ENCODE measurements at places on chromosomes 3 and 15.

GRCh38 chr15:27057904-27058645 lies 87.1 kb downstream of the GABRG3 start:
- no peak for DNase-seq

GRCh38 chr3:74106925-74107324 lies 482.2 kb upstream of the PDZRN3 start:
- no peak for DNase-seq

DNA sequence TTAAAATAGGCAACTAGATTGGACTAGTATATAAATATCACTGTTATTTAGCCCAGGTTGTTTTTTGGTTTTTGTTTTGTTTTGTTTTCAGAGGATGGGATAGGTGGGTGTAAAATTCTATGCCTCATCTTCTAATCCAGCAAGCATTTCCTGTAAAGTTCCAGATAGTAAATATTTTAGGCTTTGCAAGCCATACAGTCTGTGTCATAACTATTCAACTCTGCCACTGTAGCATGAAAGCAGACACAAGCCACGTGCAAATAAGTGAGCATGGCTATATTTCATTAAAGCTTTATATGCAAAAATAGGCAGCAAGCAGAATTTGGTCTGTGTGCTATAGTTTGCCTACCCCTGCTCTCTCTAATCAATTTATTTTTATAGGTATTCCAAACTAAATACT lies 657.3 kb upstream of the TGFBR2 start:
- DNase-seq = no peak

DNA sequence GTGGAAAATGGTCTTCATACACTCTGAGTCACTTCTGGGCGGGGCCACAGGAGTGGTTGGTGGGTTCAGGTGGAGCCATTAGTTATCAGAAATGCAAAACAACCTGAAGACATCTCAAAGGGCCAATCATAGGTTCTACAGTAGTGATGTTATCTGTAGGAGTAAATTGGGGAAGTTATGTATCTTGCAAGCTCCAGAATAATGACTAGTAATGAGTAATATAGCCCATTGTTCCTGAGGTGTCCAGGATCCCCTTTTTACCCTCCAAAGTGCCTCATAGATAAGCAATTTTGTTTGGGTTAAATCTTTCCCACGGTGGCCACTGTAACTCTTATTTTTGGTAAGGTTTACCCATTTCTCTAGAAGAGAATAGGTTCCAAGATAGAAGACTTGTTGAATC lies 91.7 kb downstream of the PIK3R4 start:
- no peak for DNase-seq

- no peak for DNase-seq
Measured at GRCh38 chr3:190099099-190099498, 21.6 kb downstream of the P3H2 start.

- DNase-seq = no peak
Measured at GRCh38 chr15:58232281-58233065, 94.3 kb downstream of the AQP9 start.

GRCh38 chr3:98765721-98766120 lies 2.6 kb downstream of the ST3GAL6 start:
- no peak for DNase-seq

- peak; percentile 74 for DNase-seq
Measured at GRCh38 chr3:128170866-128171516, 17.7 kb downstream of the EEFSEC start.

GRCh38 chr15:57541805-57542504 lies 49.7 kb upstream of the MYZAP start:
- peak; percentile 76 for DNase-seq

DNA sequence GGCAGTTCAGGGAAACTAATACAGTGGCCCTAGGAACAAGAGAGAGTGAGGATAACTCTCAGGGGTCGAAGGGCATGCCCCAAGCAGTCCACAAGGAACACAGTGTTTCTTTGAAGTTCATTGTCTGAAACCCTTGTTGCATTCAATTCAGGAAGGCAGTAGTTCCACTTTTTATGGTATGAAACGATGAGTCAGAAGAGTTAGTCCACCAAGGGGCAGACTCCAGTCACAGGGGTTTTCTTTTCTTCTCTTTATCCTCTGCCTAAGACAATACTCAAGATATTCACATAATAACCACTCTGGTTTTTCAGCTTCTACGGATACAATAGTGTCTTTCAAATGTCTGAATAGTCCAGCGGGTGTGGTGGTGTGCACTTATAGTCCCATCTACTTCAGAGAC lies 23.7 kb upstream of the TICRR start:
- no peak for DNase-seq

Data from hepatic stellate cell (primary cell).